Activated gamma-delta T cell treated with Interleukin-2 at 50 U/mL for 16 hours (primary cell): ENCODE measurements at places on chromosomes 12 and 14.

- no peak for DNase-seq
Measured at GRCh38 chr14:58533446-58533845, 104.3 kb upstream of the DACT1 start.

- no peak for DNase-seq
Measured at GRCh38 chr14:77897374-77897773, 97.5 kb downstream of the ADCK1 start.

- DNase-seq, result no peak
Measured at GRCh38 chr14:67413806-67414769, 2.1 kb upstream of the PLEK2 start.

DNA sequence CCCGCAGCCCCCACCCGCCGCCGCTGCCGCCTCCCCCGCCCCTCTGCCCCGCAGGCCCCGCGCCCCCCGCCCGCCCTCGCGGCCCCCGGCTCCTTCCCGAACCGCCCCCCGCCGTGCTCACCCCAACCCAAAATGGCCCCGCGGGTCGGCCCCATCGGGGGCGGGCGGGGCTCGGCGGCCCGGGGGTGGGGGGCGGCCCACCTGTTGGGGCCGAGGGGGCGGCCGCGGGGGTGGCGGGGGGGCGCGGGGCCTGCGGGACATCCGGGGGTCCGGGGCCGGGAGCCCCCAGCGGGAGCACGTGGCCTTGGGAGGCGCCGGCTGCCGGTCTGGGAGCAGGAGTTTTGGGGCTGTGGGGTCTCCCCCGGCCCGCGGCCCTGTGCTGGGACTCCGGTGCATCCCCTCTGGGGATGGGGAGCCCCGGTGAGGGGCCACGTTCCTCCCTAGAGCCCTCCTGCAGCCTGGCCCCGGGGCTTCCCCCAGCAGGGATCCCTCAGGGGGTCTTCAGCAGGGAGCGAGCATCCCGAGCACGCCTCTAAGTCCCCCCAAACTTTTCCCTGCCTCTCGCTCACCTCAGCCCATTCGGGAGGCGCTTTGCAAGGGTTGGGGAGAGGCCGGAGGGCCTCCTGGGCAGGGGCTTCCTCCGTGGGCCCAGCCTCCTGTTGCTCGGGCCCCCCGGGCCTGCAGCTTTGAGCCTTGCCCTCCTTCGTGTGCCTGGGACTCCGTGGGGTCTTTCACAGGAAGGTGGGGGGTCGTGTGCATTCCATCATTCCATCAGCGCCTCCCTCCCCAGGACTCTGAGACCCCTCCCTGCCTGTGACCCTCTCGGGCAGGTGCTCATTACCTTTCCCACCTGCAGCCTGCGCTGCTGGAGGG lies 710 bp downstream of the MTA1 start:
- no peak for DNase-seq

DNA sequence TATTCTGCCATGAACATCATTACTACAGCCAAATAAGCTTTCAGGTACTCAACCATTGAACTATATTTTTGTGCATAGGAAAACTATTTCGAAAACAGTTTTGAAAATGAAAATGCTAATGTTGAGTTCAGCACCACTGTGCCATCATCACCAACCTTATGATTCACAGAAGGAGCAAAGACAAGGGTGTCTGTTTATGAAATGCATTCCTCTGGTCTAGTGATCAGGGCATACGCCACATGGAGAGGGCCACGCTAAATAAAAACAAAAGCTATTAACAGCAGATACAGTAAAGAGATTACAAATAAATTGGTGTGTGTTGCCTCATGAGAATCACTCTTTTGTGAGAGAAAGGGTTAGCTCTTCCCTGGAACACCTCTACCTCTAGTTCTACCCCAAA lies 43.2 kb upstream of the BMAL2 start:
- DNase-seq, result no peak

DNA sequence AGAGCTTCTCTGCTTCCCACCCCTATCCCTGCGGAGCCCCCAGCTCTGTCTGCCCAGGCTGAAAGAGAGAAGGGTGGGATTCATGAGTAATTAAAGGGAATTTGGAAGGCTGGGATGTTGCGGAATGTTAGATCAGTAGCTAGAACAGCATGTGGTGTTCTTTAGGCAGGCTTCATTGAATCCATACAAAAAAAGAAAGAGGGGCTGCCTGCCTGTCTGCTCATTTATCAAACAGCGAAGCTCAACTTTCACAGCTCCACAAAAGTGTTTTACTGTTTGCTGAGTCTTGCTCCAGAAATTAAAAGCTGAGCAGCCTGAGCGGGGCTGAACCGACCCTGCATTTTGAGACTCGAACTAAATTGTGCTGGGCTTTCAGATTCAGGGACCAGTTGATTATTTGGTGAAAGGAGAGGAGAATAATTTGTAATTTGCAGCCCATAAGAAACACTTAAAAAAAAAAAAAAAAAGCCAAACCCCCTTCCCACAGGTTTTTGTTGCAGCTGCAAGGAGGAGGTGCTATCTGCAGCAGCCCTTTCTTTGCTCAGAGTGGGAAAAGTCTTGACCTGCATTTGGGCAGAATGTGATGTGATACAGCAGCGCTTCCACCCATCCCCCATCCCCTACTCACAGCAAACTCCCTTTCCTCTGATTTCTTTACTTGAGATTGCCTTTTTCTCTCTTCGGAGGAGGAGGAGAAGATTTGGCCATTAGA lies 89.7 kb downstream of the RFX4 start:
- DNase-seq, result no peak

DNA sequence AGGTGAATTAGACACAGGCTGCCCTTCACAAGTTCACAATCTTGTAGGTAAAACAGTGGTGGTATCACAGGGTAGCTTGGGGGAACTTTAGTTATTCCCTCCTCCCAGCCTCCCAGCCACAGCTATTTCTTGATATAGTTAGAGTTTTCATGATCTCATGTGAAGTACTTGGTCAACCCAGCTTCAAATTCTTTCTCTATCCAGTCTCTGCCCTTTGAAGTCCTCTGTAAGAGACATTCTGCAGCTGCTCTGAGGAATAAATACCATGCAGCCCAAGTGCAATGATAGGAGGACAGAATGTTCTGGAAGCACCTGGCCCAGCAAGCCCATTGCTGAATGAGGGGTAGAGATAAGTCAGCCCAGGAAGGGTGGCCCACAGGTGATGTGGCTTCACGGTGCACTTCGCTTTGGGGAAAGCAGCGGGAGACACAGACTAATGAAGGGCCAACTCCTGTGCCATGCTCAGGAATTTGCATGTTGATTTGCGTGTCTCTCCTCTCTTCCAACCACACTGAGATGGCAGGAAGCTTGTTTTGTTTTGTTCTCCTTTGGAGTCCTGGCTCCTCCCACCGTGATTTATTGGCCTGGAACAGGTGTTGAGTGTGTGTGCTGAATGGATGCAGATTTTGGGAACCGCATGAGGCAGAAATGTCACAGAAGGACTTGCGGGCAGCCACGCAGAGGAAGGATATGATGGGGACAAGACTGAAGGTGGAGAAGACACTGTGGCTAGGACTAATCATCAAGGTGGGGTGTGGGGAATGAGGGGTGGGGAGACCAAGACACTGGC lies 8.0 kb upstream of the TXNRD1 start:
- DNase-seq, result no peak
